ENCODE measurements at places on chromosomes 11 and 22.

DNA sequence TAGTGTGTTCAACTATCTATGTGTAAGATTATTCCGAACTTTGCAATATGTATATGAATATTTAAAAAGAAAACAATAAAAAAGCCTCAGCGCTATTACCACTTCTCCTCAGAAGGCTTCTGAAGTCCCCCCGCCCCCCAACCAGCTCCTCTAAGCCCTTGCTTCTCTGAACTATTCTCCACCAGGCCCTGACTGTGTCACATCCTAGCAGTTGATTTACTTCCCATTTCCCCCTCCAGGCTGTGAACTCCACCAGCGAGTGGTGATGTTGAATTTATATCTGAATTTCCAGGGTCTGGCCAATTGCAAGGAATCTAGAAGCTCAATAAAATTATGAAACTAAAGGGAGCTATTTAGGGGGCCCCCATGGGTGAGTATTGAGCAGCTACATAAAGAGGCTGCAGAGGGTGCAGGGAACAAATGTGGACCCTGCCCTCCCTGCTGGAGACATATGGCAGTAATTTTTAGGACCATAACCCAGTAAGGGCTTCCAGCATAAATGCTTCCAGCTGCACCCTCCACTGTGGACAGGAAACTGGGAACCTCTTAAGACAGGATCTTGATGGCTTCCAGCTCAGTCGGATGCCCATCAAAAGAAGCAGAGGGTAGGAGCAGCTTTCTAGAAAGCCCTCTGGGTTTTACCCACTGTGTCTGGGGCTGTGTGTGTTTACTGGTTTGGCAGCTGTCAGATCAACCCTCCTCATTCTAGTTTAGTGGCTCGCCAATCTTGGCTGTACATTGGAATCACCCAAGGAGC, 81.4 kb downstream of the TIMP3 start:
- no peak for DNase-seq

DNA sequence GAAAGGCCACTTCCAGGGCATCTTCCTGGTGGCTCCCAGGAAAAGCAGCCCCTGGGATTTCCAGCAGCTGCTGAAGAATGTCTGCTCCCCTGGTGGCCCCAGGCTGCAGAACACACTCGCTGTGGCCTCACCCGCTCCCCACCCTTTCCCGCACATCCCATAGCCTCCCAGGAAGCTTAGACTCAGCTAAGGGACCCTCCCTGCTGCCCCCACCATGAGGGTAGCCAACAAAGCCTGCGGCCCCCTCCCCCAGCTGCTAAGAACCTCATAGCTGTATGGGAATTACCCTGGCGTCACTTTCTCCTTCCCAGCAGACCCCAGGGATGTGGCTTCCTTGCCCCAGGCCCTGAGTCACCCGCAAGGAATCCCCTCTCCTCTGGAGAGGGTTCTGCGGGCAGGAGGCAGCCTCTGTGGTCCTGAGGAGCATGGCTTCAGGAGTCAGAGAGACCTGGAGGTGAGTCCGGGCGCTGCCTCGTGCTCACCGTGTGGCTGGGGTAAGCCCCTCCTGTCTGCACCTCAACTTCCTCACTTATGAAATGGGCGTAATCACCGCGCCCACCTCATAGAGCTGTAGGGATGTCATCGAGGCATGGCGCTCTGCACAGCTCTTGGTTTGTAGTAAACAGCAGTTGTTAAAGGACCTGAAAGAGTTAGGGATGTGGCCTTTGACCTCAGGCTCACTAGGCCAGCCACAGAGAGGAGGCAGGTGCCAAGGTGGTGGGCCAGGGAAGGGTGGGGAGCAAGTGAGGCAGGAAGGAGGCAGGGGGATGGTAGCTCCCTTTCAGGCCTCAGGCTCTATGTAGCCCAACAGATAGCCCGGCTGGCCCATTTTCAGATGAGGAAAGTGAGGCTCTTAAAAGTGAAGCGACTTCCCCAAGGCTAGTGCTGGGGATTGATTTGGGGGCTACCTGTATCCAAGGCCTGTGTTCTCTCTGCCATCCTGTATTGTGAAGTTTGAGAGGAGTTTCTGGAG, 71.2 kb downstream of the LRRC32 start:
- DNase-seq, result no peak

GRCh38 chr11:117045196-117045595, 53.0 kb downstream of the SIK3 start:
- DNase-seq, result no peak

DNA sequence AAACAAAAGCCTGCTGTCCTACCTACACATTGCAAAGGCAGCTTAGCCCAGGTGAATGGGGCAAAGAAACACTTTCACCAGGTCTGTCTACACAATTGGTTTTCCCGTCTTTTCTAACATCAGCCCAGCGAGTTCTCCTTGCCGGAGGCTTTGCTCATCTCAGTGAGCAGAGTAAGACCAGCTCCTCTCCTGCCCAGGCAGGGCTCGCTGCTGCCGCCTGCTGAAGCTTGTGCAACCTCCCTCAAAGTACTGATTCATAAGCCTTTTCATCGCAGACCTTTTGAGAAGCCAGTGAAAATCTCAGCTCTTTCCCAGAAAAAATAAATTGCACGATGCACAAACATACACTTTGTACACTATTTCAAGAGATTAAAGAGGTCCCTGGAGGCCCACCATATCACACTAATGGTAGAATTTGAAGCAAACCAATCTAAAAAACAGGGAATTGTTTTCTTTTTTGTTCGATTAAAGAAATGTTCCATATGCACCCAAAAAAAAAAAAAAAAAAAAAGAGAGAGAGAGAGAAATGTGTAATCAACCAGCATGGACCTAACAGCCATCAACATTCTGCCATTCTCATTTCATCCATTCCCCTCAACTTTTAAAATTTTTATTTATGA, 328.1 kb upstream of the MPPED2 start:
- no peak for DNase-seq

DNA sequence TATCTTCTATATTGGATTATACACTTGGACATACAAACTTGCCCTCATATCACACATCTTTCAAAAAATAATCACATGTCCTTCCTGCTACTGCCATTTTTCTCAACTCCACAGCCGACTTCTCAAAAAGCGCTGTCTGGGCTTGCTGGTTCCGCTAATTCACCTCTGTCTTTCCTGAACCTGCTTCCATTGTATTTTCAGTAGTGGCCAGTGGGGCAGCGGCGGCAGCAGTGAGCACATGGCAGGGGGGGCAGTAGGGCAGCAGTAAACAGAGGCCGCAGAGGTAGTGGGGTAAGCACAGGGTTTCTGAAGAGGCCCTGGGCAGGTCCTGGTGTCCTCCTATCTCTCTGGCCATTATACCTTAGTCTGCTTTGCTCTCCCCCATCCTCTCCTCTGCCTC, 126.3 kb downstream of the RRAS2 start:
- DNase-seq, result no peak

DNA sequence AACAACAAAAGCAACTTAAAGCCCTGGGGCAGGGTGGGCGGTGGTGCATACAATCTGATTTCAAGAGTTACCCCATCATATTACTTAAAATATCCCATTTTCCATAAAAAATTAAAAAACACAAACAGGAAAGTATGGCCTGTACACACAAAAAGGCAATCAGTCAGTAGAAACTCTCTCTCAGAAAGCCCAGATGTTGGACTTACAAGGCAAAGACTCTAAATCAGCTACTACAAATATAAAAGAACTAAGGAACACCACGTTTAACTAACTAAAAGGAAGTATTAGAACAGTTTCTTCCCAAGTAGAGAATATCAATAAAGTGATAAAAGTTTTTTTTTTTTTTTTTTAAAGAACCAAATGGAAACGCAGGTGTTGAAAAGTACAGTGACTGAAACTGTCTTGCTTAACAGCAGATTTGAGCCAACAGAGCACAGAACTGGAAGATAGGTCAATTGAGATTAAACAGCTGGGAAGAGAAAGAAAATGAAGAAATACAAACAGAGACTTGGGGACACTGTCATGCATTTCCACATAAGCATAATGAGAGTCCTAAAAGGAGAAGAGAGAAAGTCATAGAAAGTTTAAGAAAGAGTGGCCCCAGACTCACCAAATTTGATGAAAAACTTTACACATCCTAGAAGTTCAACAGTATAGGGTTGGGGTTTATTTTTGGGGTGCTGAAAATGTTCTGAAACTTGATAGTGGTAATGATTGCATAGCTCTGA, 8.6 kb downstream of the SC5D start:
- no peak for DNase-seq

GRCh38 chr11:68050371-68050841, 11.6 kb downstream of the TCIRG1 start:
- no peak for DNase-seq

DNA sequence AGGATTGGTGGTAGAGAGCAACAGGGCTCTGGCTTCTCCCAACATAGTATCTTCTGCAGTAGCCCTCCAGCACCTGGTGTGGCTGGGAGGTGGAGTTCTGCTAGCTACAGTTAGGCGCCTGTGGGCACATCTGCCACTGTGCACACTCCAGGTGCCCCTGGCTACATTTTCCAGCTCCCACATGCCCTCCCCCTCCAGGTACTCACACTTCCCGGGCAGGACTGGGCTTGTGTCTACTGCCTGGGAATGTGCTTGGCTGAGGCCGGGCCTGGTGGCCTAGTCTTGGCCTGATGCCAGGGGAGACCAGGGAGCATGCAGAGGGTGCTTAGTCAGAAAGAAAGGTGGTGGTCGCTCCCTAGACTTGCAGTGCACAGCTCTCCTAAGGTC, 15.8 kb downstream of the PHLDB1 start:
- no peak for DNase-seq

GRCh38 chr22:27537501-27537900, 264.1 kb downstream of the MN1 start:
- DNase-seq, result no peak

DNA sequence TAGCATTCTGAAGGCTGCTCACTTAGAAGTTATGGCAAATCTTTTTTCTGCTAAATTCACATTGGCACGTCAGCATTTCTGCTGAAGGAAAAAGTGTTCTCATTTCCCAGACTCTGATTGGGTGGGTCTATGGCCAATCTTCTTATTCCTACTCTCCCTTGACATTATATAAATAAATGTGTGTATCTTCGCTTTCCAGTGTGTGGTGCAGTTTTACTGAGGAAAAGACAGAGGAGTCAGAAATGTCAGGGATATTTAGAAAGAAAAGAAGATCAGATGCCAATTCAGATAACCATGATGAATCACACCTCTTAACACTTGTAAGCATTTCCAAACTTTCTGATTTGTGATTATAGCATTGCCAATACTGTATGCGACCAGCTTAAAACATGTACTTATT, 3.2 kb upstream of the BDNF start:
- no peak for DNase-seq

DNA sequence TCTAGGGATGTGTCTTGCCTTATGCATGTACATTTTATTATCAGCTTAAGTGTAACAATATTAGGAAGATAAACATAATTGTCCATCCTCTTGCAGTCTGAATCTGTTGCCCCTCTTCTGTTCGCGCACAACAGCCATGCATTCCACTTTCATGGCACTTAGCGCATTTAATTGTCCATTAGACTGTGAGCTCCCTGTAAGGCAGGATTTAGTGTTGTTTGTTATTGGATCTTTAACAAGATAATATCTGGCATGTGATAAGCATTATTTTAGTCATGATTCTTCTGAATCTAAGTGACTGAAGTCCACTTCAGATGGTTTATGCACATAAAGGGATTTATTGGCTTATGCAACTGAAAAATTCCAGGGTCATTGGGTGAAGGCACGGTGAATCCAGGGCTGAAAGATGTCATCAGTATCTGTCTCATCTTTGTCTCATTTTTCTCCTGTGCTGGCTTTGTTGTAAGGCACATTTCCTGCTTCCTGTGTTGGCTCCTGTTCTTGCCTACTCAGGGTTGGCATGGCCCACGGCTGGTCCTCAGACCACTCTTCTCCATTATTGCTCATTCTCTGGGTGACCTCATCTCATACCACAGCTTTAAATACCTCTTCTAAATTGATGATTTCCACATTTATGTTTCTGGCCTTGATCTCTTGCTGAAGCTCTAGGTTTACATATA, 37.6 kb downstream of the ATXN10 start:
- no peak for DNase-seq

DNA sequence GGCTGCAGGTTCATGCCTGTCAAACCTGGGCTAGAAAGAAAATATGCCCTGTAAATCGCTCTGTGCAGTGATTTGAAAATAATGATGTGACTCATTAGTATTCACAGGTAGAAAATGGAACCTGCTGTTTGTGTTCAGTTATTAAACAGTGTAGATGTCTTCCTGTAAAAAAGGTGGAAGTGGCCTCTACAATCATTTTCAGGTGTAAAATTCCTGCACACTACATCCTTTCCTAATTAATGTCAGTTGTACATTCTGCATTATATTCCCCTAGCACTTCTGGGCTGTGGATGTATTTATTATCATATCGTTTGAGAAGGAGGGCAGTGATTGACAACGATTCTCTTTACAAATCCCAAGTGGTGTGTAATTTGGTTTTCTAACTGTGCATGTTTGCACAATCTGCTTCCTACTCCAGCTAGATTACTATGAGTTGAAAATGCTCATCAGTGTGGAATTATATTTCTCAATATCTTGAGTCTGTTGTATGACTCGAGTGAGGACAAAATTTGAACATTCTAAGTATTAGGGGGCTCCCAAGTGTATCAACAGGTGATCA, 454.0 kb upstream of the DDI1 start:
- no peak for DNase-seq

DNA sequence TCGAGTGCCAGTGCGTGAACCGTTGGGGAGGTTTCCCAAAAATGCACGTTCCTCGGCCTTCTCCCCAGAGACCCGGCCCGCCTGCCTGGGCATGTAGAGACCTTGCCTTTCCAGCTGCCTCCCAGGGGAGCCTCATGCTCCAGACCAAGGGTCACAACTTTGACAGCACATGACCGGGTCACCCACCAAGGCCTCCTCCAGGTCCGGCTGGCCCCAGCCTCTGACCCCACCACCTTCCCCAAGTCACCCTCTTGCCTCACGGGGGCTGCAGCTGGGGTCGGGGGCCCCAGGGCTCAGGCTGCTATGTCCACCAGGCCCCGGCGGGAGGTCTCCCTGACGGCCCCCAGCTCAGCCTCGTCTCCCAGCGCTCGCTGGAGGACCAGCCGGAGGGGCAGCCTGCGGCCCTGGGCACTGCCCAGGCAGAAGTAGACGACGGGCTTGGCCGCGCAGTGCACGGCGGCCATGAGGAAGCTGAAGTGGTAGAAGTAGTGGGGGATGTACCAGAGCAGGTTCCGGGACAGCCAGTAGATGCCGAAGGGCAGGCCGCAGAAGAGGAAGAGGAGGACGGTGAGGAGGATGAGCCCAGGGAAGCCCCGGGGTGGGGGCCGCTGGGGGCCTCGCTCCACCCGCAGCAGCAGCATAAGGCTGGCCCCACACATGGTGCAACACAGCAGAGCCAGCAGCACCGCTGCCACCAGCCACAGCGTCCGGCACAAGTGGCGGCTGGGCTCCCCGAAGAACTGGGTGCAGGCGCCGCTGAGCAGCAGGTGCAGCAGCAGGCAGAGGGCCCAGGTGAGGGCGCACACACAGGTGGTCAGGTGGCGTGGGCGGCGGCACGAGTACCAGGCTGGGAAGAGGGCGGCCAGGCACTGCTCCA, 4.4 kb downstream of the MRGPRE start:
- DNase-seq, result no peak

Measured in stimulated activated CD8-positive, alpha-beta memory T cell treated with anti-CD3 and anti-CD28 coated beads, Interleukin-7, amount 100 ng/mL, for 1 hour (primary cell).